ENCODE measurements at places on chromosomes 11 and 22.

DNA sequence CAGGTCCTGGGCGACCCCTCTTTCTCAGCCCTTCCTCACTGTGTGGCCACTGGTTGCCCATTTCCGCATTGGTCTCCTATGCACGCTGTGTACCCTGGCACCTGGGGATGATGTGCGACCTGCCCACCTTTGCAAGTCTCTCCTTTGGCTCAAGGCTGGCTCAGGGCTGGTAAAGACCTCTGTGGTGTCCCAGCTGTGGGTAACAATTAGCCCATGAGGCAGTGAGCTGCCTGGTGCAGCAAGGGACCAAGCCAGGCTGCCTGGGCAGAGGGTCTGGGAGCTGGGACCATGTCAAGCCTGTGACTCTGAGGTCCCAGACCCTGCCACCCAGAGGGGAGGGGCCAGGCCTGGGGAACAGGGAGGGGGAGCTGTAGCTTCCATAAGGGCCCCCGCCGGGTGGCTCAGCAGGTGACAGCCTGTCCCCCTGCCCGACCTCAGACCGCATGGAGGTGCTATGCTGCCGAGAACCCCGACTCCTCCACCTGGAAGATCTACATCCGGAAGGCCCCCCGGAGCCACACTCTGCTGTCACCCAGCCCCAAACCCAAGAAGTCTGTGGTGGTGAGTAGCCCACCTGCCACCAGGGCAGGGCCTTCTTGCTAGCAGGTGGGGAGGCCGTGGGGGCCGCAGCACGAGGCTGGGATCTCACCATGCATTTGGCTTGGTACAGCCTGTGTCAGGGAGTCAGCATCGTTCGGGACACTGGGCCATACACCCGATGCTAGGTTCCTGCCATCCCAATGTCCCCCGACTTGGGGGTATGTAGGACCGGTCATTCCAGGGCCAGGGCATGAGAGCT lies 112.5 kb downstream of the KCNQ1OT1 start:
- DNase-seq = no peak

GRCh38 chr11:100575860-100576717 lies 111.0 kb upstream of the ARHGAP42 start:
- peak; percentile 27 for DNase-seq

- no peak for DNase-seq
Measured at GRCh38 chr11:13052130-13052571, 43.0 kb downstream of the RASSF10 start.

GRCh38 chr11:27861706-27862430 lies 161.6 kb upstream of the BDNF start:
- no peak for DNase-seq

DNA sequence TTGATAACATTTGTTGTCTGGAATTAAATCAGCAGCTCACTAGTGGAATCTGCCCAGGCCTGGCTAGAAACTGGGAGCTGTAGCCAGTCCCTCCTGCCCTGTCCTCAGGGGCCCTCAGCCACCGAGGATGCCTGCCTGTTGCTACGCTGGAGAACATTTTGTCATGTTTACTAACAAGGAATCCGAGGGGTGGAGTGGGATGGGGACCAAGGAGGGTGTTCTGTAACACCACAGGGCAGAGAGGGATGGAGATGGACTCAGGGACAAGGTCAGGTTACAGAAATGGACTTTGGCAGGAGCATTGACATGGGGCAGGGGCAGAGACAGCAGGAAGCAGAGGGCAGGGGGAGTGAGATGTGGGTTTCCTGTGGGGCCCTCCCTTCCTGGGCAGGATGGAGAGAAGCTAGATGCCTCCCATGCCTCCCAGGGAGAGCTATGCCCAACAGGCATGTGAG lies 45.8 kb upstream of the AMPD3 start:
- DNase-seq = no peak

- DNase-seq = no peak
Measured at GRCh38 chr11:60594998-60595642, 79.9 kb downstream of the MS4A13 start.

DNA sequence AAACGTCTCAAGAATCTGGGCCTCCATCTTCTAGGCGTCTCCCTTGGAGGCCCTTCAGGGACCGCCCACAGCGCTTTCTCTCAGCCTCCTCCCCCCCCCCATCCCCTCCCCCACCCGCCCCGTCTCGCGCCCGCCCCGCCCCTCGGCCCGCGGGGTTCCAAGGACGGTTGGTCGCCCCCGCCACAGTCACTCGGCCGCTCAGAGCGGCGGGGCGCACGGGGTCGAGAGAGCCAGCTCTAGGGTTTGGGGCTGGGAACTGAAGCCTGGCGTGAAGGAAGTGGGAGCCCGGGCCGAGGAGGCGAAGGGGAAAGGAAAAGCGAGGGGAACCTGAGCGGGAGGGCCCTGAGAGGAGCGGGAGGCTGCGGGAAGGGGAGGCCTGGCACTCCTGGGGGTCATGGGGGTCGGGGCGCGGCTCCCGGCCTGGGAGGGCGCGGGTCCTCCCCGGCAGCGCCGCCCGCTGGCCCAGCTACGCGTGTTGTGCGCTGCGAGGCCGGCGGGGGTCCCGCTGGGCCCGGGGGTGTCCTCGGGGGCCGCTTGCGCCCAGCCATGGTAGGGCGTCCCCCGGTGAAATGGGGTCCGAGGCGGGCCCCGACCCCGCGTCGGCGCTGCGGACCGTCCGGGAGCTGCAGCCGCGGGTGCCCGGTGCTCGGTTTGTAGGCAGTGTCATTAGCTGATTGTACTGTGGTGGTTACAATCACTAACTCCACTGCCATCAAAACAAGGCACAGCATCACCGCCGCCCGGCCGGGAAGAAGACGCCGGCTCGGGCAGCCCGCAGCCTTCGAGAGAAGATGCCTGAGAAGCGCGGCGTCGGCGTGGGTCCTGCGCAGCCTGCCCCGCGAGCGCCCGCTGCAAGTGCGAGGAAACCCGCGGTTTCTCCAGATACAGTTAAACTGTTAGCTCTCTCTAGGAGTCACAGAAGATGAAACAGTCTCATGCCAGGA lies at the start of gene BTG4:
Gene BTG4, minus strand, starts transcription at position 91 of the 944 bp plus-strand sequence. CDS start 13,610 bp downstream, outside the sequence.
- peak; percentile 80 for DNase-seq

DNA sequence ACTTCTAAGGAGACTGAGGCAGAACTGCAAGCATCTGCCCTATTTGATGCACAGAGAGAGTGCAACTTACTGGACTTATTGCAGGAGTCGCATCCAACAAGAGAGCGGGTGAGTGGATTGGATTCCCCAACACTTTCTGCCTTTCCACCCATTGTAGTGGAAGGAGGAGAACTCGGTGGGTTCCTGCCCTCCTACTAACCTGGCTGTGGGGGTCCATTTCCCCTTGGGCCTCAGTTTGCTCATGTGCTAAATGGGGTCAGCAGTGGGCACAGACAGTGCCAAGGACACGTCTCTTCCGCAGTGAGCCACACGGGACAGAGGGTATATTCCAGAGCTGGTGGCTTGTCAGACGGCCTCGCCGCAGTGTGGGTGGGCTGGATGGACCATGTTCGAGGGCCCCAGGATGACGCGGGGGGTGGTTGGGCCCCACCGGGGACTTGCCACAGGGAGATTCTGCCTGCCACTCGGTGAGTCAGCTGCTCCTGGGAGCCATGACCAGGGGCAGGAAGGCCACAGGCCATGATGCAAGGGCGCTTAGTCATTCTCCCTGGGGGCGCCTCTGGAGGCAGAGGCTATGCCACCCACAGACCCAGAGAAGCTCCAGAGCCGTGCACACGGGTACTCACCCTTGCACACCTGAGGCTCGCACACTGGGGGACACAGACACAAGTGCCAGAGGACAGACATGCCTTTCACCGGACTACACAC lies 8.2 kb downstream of the ALX4 start:
- DNase-seq = no peak

DNA sequence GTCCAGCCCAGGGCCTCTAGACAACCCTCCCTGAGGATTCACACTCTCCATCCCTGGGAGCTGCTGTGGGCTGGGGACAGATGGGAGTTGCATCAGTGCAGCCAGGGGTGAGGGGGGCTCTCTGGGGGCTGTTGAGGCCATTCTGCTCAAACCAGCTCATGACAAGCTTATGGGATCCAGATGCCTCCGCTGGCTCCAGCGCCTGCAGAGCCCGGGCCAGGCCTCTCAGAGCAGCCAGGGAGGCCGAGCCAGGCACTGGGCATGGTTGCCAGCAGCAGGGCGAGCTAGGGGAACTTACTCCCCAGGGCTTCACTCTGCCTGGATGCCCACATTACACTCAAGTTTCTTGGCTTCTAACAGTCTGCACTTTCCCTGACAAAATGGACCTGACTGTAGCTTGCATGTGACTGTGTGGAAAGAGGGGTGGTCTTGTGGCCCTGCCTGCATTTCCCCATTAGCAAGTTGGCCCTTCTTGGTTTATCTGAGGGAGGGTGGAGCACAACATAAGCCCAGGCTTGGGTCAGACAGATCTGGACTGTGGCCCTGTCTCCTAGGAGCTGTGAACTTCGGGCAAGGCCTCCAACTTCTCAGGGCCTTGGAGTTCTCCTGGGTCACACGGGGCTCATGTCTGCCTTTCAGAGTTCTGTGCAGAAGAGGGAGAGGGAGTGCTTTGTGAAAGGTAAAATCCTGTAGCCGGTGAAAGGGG lies 34.5 kb upstream of the CYB5R3 start:
- DNase-seq = peak; percentile 28

DNA sequence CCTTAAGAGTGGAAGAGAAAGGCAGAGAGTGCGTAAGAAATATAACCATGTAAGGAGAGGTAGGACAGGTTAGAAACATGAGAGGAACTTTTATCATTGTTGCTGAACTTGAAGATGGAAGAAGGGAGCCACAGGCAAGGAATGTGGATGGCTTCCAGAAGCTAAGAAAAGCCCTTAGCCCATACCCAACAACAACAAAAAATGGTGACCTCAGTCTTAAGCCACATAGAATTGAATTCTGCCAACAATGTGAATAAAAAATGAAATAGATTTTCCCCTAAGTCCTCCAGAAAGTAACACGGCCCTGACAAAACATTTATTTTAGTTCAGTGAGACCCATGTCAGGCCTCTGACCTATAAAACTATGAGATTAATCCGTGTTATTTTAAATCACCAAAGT lies 767.3 kb downstream of the FAM181B start:
- DNase-seq = no peak

DNA sequence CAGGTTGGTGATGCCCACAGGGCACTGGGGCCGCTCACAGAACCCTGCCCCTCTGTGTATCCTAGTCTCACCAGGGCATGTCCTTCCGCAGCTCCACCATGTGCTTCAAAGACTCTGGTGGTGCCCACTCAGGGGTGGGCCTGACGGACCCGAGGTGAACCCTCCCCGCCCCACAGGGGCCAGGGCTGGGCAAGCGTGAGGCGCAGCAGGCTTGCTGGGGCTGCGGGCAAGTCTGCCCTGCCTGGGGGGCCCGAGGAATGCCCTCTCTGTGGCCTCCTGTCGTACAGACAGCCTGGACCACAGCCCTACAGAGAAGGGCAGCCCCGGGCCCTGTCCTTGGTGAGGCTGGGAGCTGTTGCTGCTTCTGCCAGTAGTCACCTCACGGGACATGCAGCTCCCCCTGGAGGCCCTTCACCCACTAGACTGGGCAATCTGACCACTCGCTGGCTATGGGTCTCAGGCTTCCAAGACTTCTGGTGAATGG lies 40.2 kb downstream of the TBX1 start:
- DNase-seq = no peak

DNA sequence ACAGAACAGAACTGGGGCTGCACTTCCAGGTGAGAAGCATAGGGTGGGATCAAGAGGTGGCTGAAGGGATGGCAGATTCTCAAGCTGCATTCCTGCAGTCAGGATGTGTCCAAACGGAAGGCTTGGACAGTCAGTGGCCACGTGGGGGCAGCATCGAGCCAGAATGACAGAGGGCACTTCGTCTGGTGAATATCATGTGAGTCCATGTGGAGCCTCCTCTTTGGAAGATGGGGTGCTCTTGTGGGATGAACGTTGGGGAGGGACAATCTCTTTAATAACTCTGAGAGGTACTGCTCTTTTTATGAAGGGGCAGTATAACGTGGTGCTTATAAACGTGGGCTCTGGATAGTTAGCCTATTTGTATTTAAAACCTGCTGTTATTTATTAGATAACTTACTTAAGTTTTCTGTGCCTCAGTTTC lies 154.9 kb upstream of the NAV2 start:
- peak; percentile 78 for DNase-seq

GRCh38 chr11:61076506-61077304 lies 25.6 kb upstream of the CD5 start:
- no peak for DNase-seq

GRCh38 chr11:121058941-121059340 lies 35.0 kb downstream of the TBCEL start:
- DNase-seq = no peak

All from retina (tissue), 1 donor.